Immature natural killer cell (primary cell): ENCODE measurements at places on chromosomes 12 and 14. TPM values are rescaled to one million over a fixed set of nuclear protein-coding genes. Genes with fewer than 3 reads are reported as not detected.

GRCh38 chr12:46065412-46066166 lies 75.2 kb upstream of the SCAF11 start:
- DNase-seq, result no peak

- DNase-seq, result no peak
Measured at GRCh38 chr12:88416786-88417185, 163.5 kb downstream of the KITLG start.

GRCh38 chr12:132866251-132866828 lies 21.1 kb downstream of the CHFR start:
- no peak for DNase-seq

GRCh38 chr14:59339524-59340330 lies 125.5 kb downstream of the GPR135 start:
- DNase-seq, result no peak

TAS2R8 gene
- polyA plus RNA-seq, result not detected

DNA sequence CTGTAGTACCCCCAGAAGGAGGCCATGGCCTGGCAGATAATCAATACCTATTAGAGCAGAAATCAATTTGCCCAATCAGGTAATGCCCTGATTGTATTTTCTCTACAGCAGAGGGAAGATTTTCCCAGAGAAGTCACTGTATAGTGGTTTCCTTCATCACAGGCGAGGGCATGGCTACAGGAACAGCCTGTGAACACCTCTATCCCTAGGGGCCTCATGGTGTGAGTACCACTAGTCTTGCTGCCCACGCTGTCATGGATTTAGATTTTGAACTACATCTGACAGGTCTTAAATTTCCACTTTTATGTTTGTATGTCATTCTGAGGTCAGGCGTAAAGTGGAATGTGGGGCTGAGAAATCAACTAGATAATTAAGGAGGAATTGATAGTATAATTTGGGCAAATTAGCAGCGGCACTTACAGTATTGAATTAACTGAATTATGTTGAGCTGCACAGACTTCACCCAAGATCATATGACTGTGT lies 42.4 kb upstream of the STXBP6 start:
- no peak for DNase-seq

TTC9 gene
- polyA plus RNA-seq, result 1.4 TPM

- DNase-seq, result no peak
Measured at GRCh38 chr14:90717916-90718315, 98.3 kb downstream of the TTC7B start.

- DNase-seq, result no peak
Measured at GRCh38 chr14:75343911-75344310, 65.3 kb downstream of the FOS start.
